T-helper 2 cell (primary cell): ENCODE measurements at places on chromosomes 4 and X.
A peak's percentile ranks its signal among the peaks of the same experiment; 100 is the strongest.

DNA sequence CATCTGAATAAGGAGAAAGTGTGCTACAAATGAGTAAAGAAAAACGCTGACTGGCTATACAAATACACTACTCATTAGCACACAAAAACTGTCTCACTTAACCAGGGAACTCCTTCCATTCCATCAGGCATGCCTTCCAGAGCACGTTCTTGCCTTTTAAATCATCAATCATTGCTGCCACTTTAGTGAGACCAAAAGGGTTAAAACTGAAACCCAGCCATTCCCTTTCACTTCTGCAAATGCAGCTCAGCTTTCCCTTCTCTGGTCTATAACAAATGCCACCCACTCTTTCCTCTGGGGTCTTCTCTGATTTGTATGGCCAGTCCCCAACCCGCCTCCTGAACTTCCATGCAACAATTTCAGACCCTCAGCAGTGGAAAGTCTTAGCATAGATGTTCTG lies 231.5 kb downstream of the TRIML1 start:
- no peak for DNase-seq

GRCh38 chrX:10158279-10159144 lies 1.7 kb downstream of the CLCN4 start:
- DNase-seq, result no peak

DNA sequence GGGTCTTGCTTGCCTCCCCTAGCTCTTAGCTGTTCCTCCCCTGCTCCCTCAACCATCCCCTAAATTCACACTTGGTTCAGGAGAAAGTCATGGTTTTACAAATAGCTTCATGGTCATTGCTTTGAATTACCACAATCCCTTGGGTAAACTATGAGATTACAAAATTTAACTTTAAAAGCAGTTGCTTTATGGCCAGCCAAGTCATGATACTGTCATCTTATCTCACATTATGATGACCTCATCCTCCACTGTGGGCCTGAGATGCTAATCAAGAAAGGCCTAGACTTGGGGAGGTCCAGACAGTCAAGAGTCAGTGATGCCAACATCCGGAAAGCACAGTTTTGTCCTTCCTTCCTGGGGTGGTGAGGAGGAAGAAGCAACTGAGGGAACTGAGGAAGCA lies 10.5 kb upstream of the FGF16 start:
- DNase-seq, result no peak

DNA sequence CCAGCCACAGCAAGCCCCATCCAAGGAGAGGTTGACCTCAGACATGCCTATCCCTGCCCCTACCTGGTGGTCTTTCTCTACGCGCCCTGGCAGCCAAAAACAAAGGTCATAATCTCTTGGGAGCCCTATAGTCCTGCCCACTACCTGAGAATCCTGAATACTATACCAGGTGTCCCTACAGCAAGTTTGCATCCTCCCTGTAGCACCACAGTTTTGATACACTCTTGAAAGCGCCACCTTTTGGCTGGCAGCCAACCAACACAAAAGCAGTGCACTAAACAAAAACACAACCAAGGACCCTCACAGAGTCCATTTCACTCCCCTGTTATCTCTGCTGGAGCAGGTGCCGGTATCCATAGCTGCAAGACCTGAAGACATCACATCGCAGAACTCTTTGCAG lies 523.8 kb upstream of the CPEB2 start:
- DNase-seq, result no peak

GRCh38 chr4:140152013-140152703 lies 1.8 kb downstream of the MAML3 start:
- DNase-seq, result peak; percentile 74

DNA sequence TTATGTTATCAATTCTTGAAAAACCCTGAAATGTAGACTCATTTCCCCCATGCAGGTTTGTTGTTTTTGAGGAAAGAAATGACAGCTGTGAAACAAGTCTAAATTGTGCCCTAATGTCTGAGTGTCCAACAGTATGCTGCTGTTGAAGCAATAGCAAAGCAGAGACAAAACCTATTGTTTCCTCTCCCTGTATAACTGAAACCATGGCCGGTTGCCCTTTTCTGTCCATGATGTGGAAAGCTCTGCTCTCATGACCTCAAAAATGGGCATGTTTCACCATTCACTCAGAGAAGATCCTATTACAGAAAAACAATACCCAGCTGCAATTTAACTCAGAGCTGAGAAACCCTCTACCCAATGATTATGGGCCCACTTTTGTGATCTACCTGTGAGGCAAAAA lies 312.6 kb upstream of the FTHL17 start:
- no peak for DNase-seq

- DNase-seq, result peak; percentile 19
Measured at GRCh38 chrX:103254171-103254824, 657 bp downstream of the TCEAL8 start.

- DNase-seq, result no peak
Measured at GRCh38 chr4:32215277-32215676, 1495.1 kb downstream of the PCDH7 start.

DNA sequence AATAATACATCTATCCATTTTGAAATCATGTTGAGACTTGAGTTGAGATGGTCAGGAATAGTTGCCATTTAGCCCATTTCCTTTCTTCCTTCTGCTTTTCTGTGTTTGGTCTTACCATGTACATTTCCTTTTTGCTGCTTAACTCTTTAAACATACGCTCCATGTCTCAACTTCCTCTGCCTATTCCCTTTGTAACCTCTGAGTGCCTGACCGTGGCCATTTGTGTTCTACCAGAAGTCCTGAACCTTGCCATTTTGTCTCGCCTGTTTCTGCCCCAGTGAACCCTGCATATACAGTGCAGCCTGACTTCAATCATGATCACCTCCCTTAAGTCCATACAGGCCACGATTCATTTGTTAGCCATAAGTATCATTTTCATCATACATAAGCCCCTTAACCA lies 169.0 kb downstream of the RAPGEF2 start:
- no peak for DNase-seq

DNA sequence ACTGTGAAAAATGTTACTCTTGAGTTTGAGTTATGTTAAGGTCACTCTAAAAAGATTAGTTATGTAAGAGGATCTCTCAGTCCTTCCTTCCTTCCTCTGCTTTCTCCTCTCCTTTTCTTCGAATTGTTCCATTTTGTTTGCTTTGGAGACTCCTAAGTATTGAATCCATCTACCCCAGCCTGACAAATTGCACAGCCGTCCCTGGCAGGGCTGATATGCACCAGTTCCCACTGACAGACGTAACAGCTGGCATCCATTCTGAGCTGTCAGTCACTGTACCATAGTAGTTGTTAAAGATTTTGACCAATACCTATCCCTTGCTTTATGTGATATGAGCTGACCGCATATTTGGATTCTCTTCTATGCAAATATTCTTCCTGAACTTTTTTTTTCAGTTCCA lies 210.7 kb upstream of the IGFBP7 start:
- no peak for DNase-seq

GRCh38 chr4:28436191-28437080 lies 1575.8 kb downstream of the STIM2 start:
- no peak for DNase-seq

DNA sequence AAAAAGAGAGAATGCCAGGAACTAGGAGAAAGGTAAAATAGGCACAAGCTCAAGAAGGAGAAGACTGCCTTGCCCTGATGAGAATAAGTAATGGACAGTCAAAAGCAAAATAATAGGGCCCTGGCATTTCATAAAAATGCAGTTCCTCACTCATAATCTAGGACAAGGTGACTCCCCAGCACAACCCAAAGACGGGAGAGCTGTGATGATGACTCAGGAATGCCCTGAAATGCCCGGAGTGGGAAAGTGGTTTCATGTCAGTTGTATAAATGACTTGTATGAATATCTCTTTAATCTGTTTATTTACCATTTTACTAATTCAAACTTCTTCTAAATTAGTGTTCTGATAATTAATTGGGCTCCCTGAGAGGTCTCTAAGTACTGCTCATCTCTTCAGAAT lies 28.8 kb upstream of the SETD7 start:
- no peak for DNase-seq

GRCh38 chrX:22516893-22517292 lies 244.2 kb downstream of the CBLL2 start:
- DNase-seq, result no peak

GRCh38 chr4:37726666-37727065 lies 40.5 kb upstream of the RELL1 start:
- DNase-seq, result no peak

DNA sequence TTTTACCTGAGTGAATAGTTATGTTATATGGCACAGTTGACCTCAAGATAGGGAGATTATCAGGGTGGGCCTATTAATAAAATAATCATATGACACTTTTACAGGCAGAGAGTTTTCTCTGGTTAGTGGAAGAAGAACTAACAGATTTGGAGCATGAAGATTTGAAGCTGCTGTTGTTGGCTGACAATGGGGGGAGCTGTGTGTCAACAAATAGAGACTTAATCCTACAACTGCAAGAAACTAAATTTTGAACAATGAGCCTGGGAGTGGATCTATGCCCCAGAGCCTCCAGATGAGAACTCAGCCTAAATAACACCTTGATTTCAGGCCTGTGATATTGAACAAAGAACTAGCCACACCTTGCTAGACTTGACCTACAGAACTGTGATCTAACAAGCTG lies 7.2 kb upstream of the CCSER1 start:
- DNase-seq, result no peak

GRCh38 chrX:2559124-2559523 lies 58.3 kb upstream of the DHRSX start:
- no peak for DNase-seq

GRCh38 chr4:113534711-113535110 lies 226.8 kb downstream of the CAMK2D start:
- no peak for DNase-seq

DNA sequence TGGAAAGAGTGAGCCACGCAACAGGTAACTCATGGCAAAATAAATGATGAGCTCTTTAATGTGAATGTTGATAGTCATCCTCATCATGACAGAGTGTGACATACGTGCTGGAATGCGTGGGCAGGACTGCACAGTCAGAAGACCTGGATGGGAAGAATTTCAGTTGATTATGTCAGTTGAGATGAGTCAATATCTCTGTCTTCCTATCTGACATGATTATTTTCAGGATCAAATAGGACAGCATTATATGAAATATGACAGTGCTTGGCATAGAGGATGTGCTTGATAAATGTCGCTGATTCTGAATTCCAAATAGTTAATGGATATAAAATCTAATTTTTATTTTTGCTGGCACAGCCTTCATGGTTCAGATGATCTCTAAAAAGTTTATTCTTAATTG lies 95.1 kb downstream of the IL15 start:
- DNase-seq, result no peak

DNA sequence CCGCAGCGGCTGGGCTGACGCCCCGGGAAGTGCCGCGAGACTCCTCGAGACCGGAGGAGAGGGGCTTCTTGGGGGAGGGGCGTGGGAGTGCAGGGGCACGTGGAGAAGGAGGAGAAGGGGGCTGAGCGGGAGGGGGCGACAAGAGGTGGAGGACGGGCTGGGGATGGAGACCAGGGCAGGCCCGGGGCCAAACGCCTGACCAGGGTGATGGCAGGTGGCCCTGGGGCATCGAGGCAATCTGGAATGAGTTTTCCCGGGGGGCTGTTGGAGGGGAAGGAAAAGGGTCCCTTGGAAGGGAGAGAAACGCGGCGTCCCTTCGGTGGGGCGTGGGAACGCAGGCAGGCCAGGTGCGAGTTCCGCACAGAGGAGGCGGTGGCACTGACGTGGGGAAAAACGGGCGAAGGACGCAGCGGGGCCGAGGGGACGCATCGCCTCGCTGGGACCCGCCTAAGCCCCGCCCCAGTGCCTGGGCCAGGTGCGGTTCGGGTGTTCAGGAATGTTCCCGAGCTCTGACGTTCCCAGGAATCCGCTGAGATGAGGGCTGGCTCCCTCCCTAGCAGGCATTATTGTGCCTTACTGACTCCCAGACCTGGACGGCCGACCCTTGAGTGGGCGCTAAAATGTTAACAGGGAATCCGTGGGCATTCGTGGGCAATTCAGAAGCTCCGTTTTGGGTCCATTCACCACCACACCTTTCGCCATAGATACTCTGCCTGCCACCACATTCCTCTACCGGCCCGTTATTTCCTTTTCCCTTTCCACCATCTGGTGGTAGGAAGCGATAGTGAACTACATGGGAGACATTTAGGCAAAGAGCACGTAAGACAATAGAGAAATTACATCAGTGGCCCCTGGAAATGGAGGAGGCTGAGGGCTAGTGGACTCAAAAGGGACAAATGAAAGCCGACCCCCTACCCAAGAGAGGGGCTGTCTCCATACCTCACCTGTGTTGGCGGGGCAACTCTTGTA lies 795 bp upstream of the SH3KBP1 start:
- peak; percentile 7 for DNase-seq

- DNase-seq, result no peak
Measured at GRCh38 chr4:185708348-185708747, 103.6 kb downstream of the SORBS2 start.

DNA sequence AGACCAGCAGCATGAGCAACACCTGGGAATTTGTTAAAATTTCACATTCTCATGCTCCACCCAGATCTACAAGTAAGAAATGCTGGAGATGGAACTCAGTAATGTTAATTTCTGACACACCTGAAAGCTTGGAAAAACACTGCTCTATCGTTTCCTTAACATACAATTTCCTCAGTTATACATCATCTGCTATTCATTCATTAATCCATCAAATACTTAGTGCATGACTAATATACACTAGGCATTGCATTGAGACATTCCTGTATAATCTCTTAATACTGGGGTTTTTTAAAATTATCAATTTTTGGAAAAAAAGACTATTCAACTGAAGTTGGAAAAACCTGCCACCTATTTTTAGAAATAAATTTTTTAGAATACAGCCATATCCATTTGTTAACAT lies 106.1 kb downstream of the CHM start:
- no peak for DNase-seq

DNA sequence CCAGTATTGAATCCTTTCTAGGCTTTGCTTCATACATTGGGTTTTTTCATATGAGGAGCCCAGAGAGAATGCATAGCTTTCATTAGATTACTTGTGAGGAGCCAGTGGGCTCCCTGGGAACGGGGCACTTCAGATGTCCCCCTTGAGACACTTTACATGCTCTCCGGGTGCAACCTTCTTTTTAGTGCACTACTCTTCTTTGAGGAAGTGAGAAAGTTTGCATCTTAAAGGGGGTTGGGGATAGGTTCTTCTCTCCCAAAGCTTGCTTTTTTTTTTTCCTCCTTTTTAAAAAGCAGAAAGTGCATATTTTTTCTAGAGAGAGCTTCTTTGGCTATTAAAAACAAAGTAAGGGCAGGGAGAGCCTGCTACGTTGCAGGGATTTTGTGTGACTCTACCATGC lies 4.3 kb downstream of the HADH start:
- no peak for DNase-seq

- DNase-seq, result no peak
Measured at GRCh38 chr4:170087163-170087700, 2.5 kb downstream of the AADAT start.

GRCh38 chr4:74534121-74534520 lies 89.2 kb downstream of the AREG start:
- DNase-seq, result no peak

DNA sequence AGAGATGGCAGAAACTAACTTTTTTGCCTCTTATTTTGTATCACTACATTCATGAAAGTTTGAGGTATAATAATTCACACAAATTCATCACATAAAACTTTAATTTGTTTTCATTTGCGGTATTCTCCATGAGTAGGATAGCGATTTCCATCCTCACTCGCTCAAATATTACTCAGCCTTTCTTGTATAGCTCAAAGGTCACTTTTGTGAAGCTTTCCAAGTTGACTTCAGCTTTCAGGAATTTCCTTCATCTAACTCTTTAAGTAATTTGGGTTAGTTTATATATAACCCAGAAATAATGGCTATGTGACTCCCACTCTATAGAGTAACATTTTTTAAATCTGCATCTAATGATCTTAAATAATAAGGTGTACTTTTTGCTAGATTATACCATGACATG lies 314.4 kb downstream of the IL1RAPL1 start:
- DNase-seq, result no peak
